ENCODE measurements at places on chromosomes 7 and 10.
A peak's percentile ranks its signal among the peaks of the same experiment; 100 is the strongest.

- DNase-seq: peak; percentile 44
These were observed 47.5 kb downstream of the FAM53B start for GRCh38 chr10:124696446-124697392.

GRCh38 chr10:122461367-122461728, at the start of gene HTRA1:
Gene HTRA1 (plus strand): TSS chr10:122461553. CDS start chr10:122461653, 100 bp downstream.
- DNase-seq: peak; percentile 91

DNA sequence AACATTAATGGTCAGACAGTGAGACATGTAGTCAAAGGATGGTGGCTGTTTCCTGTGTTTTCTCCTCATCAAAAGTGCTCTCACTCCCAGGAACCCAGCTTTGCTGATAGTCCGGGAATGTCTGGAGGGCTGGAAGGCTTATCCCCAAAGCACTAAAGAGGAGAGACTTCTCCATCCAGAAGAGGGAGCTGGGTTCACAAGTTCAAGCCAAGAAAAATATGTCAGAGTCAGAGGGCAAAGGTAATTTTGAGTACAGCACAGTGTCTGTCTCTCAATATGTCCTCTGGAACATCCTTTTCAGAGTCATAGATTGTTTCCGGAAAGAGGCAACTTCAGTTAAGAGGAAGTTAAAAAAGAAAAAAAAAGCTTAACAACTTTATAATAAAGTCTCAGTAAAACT, 281.5 kb upstream of the PHYHIPL start:
- DNase-seq: no peak

- no peak for DNase-seq
These were observed 235.2 kb downstream of the TCERG1L start for GRCh38 chr10:131076356-131076755.

- no peak for DNase-seq
These were observed 398.1 kb upstream of the C7orf33 start for GRCh38 chr7:148192491-148192890.

DNA sequence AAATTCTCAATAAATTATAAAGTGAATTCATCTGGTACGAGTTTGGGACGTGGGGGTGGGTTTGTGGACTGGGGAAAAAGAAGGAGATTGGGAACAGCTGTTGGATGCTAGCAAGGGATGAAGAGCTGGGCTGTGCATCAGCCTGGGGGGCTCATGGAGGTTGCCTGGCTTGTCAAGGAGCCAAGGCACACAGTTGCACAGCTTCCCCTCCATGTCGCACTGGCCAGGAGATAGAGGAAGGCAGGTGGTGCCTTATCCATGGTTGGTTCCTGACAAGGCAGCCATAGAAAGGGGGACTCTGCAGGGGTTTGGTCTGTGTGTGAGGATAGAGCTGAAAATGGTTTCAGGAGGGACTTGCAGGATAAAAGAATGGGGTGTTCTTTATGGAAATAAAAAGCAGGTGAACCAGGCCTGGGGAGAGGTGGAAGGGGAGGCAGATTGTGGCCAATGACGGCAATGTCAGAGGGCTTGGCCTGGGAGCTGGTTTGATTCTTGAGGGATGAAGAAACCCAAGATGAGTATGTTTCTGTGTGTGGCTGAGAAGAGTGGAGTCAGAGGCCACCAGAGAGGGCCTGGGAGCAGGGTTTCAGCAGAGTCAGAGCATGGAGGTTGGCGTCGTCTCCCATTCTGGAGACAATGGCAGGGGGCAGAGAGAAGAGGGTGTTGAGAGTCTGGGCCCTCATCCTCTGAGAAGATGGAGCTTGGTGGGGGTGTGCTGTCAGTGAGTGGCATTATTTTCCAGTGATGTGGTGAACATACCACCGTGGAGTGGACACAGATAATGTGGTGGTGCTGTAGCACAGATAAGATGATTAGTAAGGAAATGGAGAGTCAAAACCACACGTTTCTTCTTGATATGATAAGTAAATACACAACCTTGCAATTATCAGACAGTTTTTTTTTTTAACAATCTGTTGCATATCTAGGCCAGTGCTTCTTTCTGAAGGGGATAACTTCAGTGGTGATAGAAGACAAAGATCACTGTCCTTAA, 108.2 kb downstream of the PTPN20 start:
- peak; percentile 33 for DNase-seq

- DNase-seq: no peak
These were observed 103.3 kb downstream of the CLEC2L start for GRCh38 chr7:139626817-139627216.

- no peak for DNase-seq
These were observed 66.7 kb downstream of the HHEX start for GRCh38 chr10:92756201-92757065.

- no peak for DNase-seq
These were observed 215.7 kb downstream of the TNS3 start for GRCh38 chr7:47366211-47366610.

GRCh38 chr7:47322731-47323130, 259.2 kb downstream of the TNS3 start:
- DNase-seq: no peak

DNA sequence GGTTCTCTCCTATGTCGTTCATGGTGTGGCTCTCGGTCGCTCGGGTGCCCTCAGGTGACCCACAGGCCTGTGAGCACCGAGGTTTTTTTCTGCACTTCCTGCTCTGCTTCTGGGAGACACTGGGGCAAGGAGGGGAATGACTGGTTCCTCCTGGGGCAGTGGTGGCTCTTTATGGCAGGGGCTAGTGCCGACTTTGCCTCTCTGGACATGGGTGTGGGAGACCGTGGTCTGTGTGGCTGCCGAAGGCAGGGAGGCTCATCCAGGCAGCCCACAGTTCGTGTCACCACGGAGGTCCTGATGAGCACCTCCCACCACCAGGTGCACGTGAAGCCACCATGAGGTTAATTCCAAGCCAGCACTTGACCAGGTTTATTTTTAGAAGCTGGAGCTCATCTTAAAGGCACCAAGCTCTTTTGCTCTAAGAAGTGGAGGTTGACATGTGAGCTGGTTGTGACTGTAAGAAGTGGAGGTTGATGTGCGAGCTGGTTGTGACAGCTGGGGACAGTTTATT, 24.7 kb upstream of the DPYSL4 start:
- peak; percentile 39 for DNase-seq

- DNase-seq: no peak
These were observed 80.9 kb downstream of the FAM171A1 start for GRCh38 chr10:15290150-15290549.

- DNase-seq: no peak
These were observed 44.3 kb upstream of the STEAP1B start for GRCh38 chr7:22544245-22544644.

DNA sequence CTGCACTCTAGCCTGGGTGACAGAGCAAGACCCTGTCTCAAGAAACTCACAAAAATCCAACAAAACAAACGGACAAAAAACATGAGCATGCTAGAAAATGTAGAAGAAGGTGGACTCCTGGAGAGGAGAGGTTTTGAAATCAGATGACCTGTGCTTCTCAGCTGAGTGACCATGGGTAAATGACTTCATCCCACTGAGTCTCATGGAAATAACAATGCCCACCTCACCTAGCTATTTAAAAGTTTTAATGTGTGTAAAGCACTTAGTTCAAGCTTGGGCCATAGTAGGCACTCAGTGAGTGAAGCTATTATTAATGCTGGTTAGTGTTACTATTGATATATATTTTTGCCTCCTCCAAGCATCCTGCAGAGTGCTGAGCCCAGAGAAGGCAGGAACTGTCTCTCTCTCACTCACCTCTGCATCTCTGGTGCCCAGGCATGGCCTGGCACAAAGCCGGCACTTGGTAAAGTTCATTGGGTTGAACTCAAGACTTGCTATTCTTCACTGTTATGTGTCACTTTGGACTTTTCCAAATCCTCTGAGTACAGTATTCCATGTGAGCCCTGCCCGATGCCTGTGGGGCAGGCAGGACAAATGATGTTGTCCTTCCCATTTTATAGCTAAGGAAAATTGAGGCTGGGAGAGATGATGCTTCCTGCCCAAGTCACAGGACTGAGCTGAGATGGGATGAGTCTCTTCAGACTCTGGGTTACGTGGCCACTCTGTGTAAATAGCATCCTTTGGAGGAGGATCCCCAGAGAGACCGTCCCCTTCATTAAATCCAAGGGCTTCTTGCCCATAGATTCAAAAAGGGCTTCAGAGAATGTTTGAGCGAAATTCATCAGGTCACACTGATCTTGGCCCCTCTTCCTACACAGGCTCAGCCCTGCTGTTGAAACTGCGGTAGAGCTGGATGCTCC, 81.4 kb upstream of the EMX2 start:
- no peak for DNase-seq

DNA sequence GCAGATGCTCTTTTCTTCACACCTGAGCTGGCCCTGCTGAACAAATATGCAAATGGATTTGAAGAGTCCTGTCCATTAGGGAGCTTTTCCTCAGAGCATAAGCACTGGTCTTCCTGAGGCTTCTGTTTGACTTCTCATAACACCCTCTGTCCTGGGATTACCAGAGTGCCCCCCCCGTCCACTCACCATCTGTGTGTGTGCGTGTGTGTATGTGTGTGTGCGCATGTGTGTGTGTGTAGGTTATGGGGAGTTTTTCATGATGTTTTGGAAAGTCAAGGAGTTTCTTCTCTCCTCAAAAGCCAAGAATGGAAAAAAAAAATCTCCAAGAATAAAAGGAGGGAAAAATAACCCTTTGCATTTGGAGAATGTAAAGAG, 57.7 kb upstream of the COMTD1 start:
- DNase-seq: no peak

DNA sequence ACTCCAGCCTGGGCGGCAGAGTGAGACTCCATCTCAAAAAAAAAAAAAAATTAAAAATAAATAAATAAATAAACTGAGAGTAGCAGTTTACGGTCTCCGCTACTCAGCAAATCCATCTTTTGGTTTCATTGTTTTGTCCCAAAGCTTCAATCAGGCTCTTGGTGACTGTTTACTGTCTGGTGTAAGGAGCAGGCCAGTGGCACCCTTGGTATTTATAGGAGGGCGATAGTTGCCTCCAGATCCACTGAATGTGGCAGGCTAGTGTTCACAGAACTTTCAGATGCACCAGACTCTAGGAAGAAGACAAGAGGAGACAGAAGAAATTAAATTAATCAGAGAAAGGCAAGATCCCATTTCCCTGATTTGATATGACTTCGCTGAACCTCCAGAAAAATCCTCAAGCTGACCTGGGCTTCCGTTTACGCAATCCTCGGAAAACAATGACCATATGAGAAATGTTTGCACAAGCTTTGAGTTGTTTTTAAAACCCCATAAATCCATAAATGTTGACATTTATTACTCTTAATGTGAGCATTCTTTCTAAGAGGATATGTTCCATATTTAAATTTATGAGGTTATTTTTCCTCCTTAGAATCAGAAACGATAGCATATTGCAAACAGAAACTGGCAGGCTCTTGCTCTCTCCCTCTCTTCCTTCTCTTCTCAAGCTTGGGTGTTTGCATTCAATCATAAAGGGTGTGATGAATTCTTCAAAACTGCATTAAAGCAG, 7.1 kb upstream of the MUC3A start:
- no peak for DNase-seq

GRCh38 chr10:100656454-100656853, 88.9 kb upstream of the PAX2 start:
- DNase-seq: no peak

DNA sequence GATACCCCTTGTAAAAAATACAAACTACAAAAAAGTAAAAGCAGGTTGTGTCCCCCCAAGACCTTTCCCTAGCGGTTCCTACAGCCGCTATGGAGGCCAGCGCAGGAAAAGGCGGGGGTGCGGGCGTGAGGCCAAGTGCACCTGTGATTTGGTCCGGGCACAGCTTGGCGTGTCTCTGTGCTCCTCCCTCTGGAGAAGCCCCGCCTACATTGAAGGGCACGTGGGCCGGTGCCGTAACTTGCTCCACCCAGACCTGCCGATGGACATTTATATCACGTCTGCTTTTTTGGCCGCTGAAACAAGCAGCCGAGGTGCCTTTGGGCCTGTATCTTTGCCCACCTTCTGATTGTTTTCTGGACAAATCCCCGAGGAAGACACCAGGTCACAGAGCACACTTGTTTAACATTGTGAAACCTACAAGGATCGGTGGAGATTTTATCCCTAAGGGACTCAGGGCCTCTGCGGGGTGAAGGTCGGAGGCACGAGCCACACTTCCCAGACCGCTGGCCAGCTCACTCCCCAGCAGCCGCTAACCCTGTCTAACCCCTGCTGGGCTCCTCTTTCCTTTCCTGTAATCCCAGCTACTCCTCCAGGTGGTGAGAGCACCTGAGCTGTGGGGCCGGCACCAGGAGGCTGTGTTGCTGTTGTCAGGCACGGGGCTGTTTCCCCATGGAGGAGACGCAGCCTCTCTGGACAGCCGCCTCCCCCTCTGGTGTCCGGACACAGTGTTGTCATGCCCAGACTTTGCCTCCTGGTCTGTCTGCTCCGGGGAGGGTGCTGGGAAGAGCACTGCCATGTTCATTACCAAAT, 18.8 kb upstream of the INPP5A start:
- DNase-seq: no peak

DNA sequence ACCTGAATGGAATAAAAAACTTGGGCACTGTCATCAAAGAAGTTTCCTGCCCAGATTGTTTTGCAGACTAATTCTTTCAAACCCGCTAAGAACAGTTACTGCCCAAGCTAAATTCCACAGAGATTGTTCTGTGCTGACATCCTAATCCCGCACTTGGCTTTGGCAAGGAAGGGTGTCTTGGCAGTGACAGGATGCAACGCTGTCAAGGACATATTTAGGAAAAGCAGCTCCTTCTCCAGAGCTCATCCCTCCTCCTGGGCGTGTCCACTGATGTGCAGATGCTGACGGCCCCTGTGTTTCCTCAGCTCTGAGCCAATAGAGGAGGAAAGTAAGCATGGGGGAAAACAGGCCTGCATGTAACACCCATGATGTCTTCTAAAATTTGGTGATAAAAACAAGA, 74.2 kb downstream of the EEPD1 start:
- DNase-seq: no peak

DNA sequence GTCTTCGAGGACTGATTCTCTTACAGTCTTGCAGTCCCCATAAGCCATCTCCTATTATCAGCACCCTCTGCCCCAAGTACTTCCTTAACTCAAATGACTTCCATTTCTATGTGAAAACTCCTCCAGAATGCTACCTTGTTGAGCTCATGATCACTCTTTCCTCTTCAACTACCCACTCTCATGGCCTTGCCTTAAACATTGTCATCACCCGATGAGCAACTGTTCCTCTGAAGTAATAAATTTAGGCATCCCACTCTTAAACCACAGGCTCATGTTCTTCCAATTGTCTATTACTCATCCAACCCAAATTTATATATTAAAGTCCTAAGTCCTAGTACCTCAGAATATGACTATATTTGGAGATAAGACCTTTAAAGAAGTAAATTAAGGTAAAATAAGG, 152.9 kb downstream of the C1GALT1 start:
- DNase-seq: no peak
